ENCODE measurements at places on chromosomes 16 and 17. TPM values are rescaled to one million over a fixed set of nuclear protein-coding genes. Genes with fewer than 3 reads are reported as not detected.

DNA sequence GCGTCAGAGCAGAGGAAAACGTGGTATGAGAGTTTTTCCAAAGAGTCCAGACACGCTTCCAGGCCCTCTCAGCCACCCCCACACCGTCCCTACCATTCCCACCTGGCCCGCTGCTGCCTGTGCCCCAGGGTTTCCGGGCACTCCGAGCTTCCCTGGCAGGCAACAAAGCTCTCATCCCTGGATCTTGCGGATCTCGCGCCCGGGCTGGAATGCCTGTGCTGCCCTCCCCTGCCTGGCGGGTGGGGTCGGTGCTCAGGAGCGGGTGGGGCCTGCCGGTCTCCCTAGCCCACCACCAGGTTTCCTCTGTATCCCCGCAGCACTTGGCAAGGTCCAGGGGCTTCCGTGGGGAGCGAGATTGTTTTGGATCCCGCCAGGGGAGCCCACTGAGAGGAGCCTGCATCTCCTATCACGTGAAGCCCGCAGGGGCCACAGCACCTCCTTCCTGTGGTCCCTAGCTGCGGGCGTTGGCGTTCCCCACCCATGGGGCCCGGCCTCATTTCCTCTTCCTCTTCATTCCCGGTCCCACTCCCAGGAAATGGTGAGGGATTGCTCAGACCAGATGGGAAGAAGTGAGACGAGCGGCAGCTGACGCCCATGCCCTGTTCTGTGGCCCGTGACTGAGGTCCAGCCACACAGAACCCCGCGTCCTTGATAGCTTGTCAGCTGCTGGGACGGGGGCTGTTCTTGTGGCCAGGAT lies 11.0 kb downstream of the TBC1D24 start:
- DNase-seq: no peak

GRCh38 chr17:57441270-57441600 lies 184.9 kb downstream of the MSI2 start:
- no peak for DNase-seq

IRF8 gene
- 0.19 TPM for total RNA-seq

- DNase-seq: peak; percentile 40
Measured at GRCh38 chr16:69796285-69797118, 34.4 kb downstream of the WWP2 start.

DNA sequence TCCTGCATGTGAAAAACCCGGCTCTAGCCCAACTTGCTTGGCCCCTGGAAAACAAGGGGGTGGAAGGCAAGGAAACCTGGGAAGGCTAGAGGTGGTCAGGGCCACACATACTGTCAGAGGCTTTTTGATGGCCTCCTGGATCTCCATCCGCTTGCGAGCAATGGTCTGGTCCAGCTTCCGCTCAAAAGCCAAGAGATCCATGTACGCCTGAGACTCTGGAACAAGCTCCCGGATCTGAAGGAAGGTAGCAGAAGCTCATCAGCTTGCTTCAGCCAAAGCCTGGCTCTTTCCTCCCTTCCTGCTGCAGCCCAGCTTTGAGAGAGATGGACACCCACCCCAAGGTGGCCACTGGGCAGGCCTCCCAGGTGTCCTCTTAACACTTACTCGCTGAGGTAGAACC lies 5.7 kb downstream of the SMARCD2 start:
- no peak for DNase-seq

TLCD3A gene
- total RNA-seq: 22.5 TPM

GRCh38 chr17:4849011-4849536 lies 15.9 kb downstream of the MINK1 start:
- no peak for DNase-seq

GRCh38 chr17:80765241-80765961 lies 220.8 kb downstream of the RPTOR start:
- no peak for DNase-seq

PLEKHM1 gene
- 19.5 TPM for total RNA-seq

DNA sequence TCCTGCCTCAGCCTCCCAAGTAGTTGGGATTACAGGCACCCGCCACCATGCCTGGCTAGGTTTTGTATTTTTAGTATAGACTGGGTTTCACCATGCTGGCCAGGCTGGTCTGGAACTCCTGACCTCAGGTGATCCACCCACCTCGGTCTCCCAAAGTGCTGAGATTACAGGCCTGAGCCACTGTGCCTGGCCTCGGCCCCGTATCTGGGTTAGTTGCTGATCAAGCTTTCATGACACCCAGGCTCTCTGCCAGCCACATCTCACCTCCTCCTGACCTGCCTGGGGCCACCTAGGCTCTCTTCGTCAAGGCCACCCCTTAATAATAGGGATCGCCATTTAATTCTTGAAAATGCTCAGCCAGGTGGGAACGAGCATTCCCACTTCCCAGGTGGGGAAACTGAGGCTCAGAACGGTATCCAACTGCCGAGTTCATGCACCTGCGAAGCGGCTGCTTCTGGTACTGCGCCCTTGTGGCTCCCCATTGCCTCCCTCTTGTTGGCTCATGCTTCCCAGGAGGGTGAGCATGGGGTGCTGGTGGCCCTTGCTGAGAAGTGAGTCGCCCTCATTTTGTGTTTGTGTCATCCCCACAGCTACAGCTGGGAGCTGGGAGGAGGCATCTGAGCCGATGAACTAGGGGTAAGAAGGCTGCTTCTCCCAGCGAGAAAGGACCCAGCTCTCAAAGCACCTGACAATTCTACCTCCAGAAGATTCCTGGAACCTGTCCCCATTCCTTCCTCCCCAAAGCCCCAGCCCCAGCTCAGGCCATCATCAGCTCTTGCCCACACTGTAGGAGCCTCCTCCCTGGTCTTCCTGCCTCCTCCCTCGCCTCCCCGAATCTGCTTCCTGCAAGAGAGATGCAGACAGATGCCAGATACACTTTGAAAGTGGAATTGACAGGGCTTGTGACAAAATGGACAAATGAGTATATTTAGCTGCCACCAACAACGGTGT lies 17.3 kb upstream of the SNN start:
- no peak for DNase-seq

- DNase-seq: no peak
Measured at GRCh38 chr17:76253841-76254240, 11.3 kb upstream of the UBALD2 start.

GRCh38 chr17:41651625-41652460 lies 27.5 kb upstream of the KRT17 start:
- DNase-seq: no peak

DNA sequence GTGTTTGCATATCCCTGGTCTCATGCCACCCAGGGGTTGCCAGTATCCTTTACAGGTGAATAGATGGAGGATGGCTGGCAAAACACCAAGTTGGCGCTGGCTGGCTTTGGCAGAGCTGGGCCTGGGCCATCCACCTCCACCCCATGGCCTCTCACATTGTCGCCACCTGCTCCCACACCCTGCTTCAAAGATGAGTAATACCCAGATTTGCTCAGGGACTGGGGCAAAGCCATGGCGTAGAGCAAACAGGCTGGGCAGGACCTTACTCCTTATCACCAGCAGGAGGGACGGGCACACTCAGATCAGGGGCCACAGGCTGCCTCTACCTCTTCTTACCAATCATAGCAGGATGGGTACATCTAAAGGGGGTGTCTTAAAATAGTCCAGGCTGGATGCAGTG lies 24.3 kb downstream of the PLA2G10 start:
- DNase-seq: no peak

GRCh38 chr16:56295739-56296527 lies 104.6 kb downstream of the GNAO1 start:
- DNase-seq: peak; percentile 32

- no peak for DNase-seq
Measured at GRCh38 chr16:30354423-30355143, 525 bp downstream of the CD2BP2 start.

DNA sequence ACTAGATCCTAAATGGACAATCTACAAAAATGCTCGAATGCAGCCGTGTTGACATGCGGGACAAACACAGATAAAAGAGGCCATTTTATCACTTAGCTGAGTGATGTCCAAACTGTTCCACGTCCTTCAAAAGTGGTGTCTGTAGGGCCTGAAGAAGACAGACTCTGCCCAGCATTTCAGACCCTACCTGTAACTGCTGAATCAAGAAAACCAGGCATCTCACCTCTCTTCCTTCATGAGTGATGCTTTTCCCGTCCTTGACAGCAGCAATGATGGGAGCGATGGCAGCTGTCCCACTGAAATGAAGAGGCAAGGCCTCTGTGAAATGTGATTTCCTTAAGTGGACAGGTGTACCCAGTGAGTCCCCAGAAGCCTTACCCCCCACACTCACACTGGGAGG lies 12.3 kb downstream of the ELAC2 start:
- DNase-seq: no peak

- no peak for DNase-seq
Measured at GRCh38 chr16:23145186-23145585, 4.1 kb downstream of the USP31 start.

DNAAF1 gene
- 0.20 TPM for total RNA-seq

EFCAB13 gene
- total RNA-seq: 2.2 TPM

- DNase-seq: peak; percentile 90
Measured at GRCh38 chr17:42101513-42102292, 3.4 kb upstream of the ZNF385C start.

DNA sequence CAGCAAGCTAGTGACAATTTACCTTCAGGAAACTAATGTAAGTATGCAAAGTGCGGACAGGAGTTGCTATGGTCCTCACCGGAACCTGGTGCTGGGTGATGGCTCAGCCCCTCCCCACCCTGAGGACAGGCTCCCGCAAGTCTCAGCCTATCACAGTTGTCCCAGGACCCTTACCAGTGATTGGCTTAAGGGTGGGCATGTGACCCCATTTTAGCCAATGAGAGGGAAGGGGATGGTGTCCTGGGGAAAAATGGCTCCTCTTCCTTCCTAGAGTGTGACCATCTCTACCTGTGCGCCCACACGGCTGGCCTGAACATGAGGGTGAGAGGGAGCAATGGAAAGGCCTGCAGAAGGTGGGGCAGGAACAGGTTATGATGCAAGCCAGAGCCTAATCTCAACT lies 80.4 kb downstream of the C16orf78 start:
- no peak for DNase-seq

NAE1 gene
- 156 TPM for total RNA-seq

DNA sequence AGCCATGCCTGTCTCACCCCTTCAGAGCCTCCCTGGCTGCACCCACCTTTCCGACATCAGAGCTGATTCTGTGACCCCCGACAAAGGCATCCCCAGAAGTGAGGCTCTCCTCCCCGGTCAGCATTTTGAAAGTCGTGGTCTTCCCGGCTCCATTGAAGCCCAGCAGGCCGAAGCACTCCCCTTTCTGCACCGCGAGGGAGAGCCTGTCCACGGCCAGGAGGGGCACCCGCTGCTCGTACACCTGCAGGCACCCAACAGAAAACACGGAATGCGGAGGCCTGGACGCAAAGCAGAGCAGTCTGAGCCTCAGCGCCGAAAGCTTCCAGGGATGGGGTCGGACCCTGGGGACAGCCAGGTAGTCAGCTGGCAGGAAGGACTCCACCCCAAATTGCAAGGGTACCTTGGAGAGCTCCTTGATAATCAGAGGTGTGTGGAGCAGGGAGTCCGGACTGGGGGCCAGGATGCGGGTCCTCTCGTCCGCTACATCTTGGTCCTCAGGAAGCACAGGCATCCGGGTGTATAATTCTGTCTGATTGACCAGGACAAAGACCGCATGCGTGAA lies 13.1 kb upstream of the RNPS1 start:
- no peak for DNase-seq

GRCh38 chr17:1693339-1693738 lies 8.7 kb upstream of the PRPF8 start:
- DNase-seq: no peak

DNA sequence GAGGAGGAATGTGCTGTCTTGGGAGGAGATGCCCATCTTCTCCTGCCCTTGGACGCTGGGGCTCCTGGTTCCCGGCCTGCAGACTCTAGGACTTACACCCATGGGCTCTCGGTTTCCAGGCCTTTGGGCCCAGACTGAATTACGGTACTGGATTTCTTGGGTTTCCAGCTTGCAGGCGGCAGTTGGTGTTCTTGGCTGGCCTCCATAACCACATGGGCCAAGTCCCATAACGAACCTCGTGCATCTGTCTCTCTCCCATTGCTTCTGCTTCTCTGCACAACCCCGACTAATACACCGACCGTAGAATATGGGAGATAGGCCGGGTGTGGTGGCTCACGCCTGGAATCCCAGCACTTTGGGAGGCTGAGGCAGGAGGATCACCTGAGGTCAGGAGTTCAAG lies 162.6 kb downstream of the SDK2 start:
- no peak for DNase-seq

DNA sequence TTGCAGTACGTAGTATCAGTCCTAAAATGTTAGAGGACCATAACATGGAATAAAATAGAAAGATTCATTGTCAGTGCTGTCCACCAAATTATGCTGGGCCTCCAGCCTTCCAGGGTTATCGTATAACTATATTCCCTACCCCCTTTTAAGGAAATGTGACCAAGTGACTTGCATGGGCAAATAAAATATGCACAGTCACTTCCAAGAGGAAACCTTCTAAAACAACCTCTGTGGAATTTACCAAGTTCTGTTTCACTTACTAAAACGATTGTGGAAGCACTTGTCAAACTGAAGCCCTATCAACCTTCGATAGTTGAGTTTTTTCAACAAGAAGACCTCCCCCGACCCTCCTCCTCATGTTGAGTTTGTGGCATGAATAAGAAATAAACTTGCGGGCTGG lies 345.4 kb upstream of the C16orf82 start:
- no peak for DNase-seq

DNA sequence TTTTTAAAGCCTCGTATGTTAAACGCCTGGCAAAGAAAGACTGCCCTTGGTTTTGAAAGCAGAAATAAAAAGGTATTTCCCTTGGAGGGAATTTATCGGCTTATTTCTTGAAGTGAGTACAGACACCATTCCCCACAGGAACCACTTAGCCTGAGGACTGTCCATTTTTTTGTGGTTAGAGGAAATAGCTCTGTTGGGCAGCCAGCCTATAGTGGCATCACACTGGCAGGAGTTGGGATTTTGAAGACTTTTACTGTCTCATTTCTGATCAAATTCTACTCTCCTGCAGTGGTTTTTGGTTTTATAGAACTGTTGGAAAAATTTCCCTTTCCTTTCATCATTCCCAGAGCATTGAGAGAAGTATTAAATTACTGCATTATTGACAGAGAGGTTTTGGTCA lies 34.1 kb upstream of the CDC6 start:
- DNase-seq: no peak

DNA sequence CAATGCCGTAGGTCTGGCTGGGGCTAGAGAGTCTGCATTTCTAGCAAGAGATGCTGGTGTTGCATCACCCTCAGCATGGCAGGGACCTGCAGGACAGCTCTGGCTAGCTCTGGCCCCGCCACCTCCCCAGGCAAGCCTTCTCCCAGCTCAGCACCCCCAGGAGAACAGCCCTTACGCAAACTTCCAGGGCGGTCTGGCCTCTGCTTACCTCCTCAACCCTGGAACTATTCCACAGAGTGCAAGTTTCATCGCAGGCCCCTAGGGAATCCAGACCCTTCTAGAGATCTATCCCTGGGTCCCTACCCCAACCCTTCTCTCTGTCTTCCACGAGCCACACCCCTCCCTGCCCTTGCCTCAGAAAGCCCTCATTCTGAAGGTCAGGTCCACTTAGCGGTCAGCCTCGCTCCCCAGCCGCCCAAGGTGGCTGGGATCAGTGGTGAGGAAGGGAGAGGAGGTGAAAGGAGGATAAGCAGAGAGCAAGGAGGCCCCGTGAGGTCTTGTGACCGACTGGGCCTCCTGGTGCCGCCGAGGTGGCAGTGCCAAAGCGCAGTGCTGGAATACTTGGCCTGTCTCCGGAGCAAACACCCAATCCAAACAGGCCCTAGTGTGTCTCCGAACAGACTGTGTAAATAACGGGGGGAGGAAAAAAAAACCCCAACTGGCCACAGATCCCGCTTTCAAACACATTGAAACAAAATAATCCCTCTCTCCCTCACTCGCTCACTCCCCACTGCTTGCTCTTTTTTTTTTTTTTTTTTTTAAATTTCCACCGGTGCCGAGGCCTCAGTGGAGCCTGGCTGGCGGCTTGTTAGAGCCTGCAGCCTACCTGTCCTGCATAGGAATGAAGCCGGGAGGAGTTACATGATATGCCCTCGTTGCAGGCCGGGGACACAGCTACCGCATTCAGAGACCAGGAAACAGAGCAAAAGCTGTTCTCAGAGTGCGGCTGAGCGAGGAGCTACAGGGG lies 380.9 kb downstream of the SOX9 start:
- DNase-seq: no peak

All from neural crest cell (in vitro differentiated cells).